ENCODE measurements at places on chromosomes 5 and 9.

- DNase-seq, result no peak
These were observed 150.9 kb downstream of the OSTF1 start for GRCh38 chr9:75239176-75239575.

GRCh38 chr5:174555726-174556125 lies 168.7 kb upstream of the MSX2 start:
- no peak for DNase-seq

GRCh38 chr5:124878583-124879342 lies 132.3 kb upstream of the ZNF608 start:
- DNase-seq, result no peak

DNA sequence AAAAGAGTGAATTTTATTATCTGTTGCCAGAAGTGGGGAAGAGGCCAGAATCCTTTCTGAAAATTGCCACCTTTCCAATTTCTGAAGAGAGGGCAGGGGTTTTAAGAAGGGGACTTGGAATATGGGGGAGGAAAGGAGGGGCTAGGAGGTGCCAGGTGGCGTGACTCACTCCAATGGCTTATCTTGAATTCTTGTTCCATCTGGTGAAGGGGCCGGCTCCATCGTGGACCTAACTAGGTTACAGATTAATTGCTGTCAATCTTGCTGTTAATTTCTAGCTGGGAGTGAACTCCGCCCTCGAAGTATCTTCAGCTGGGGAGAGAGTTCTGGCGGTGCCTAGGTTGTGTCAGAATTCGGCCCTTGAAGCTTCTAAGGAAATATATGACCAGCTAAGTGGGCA lies 138.7 kb downstream of the YTHDC2 start:
- no peak for DNase-seq

GRCh38 chr5:116153687-116154174 lies 68.9 kb downstream of the COMMD10 start:
- no peak for DNase-seq

DNA sequence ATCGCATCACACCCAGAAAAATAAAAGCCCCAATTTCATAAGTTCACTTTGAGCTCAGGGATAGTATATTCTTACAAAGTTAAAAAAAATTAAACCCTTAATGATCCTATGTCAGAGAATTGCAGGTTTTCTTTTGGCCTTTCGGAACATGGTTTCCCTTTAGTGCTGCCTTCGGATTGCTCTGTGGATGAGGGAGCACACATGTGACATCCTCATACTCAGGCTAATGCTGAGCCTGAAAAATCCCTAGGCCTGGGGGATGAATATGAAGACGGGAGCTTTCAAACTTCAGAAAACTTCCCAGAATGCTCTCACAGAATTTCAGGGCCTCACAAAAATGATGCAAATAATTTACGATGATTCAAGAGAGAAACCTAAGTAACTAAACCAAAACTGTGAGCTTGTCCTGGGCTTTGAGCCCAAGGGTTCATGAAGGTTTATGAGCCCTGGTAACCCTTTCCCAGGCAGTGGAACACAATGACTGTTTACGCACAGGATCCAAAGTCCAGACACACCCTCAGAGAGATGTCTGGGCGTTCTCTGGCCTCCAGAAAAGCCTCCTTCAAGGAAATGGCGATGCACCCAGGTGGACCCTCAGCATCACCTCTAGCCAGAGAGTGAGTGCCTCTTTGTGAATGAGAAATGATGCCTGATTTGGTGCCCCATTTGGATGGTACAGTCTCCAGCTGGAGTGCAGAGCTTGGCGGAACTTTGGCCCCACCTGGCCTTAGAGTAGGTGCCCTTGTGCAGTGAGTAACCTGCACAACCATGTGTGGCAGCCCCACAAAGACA lies 145.4 kb downstream of the ENTREP1 start:
- no peak for DNase-seq

DNA sequence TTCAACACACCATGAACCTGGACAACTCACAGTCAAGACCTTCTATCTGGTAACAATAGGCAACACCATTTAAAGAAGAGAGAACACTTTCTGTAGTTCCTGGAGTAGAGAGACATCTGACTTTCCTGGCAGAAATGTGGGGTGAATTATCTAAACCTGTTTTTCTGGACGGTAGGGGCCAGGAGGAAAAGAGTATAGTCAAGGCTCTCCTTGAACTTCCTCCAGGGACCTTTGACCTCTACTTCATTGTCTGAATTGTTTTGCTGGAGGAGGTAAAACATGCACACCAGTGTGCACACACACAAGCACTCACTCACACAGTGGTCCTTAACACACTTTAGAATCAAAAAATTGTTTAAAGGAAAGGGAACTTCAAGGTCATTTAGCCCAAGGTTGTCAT lies 13.2 kb downstream of the S100Z start:
- DNase-seq, result no peak

GRCh38 chr5:65483546-65484346 lies 2.0 kb upstream of the ADAMTS6 start:
- DNase-seq, result no peak

- DNase-seq, result no peak
These were observed 22.5 kb downstream of the AQP7 start for GRCh38 chr9:33379666-33380389.

GRCh38 chr9:69376651-69377050 lies 51.6 kb downstream of the ENTREP1 start:
- no peak for DNase-seq

DNA sequence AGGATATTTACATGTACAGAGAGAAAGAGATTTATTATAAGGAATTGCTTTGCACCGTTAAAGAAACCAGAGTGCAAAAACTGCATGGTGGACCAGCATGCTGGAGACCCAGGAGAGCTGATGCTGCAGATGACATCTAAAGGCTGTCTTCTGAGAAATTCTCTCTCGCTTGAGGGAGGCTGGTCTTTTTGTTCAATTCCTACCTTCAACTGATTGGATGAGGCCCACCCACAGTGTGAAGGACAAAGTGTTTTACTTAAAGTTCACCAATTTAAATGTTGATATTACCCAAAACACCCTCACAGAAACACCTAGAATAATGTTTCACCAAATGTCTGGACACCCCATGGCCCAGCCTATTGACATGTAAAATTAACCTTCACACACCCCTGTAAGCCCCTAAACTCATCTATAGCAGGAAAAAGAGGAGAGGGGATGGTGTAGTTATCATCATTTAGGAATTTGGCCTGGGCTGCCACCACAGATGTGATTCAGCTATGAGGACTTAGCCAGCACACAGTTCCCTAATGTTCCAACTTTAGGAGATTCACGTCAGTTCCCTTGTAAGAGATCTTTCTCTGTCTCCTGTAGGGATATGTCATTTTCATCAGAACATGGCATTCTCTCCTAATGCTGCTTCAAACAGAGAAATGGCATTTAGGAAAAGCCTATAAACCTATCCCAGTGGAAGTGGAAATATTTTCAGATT lies 358.2 kb upstream of the TLE4 start:
- no peak for DNase-seq

- no peak for DNase-seq
These were observed 10.7 kb upstream of the IRX1 start for GRCh38 chr5:3584724-3585531.

DNA sequence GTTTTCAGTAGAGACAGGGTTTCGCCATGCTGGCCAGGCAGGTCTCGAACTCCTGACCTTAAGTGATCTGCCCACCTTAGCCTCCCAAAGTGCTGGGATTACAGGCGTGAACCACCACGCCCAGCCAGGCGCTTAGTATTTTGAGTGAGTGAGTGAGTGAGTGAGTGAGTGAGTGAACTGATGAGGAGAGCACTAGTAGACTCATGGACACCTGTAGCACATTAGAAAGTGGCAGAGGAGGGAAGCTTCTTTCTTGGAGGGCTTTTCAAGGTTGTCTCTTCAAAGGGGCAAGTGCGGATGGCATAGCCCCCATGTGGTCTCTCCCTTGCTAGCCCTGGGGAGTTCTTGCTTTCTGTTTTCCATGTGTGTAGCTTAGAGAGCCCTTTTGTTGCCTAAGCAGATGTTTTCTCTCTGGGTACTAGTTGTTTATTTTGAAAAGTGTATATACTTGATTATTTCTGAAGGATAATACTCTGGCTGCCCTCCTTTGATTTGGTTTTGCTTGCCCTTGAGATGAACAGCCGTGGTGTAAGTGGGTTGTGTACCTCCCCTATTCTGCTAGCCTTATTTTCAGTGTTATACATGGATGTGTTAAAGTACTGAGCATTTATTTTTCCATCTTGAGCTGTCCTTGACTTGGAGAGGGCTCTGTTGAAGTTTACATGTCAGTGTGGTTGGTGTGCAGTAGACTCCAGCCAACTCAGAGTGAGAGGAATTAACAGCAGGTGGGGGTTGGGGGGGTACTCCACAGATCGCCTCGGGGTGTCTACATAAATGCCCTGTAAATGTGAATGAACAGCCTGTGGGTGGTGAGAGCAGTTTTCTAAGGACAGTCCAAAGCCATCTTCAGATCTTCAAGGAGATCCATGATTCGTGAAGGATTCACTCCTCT lies 35.5 kb downstream of the PRRC2B start:
- DNase-seq, result no peak

GRCh38 chr5:72817671-72818266 lies 1.3 kb downstream of the TNPO1 start:
- DNase-seq, result no peak

DNA sequence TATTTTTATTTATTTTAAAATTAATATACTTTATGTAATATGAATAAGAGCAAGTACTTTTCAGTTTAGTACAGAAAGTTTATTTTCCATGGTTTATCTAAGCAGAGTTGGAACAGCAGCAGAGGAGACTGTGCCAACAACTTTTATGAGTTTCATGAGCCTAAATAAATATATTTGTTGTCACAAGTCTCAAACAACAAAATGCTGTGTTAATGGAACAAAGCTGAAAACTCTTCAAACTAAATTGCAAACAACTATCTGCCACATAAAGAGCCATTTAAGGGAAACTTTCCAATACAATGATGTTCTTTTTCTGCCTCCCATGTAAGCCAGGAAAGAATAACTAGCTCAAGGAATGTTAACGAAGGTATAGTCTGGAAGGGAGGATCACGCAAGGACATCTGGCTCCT lies 96.1 kb downstream of the FBN2 start:
- DNase-seq, result no peak

DNA sequence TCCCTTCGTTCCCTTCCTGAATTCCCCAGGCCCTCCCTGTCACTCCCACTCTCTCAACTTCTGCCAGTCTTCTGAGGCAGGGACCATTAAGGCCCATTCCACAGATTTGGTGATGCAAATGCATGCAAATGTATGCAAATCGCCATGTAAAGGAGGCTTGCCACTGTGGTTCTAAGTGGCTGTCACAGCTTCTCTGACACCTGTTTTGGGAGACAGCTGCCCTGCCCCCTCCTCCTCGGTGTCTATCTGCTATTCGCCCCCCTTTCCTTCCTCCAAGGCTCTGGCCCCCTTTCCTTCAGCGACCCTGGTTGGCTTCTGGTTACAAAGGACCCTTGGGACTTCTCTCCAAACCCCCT lies 10.5 kb upstream of the ARAP3 start:
- no peak for DNase-seq

DNA sequence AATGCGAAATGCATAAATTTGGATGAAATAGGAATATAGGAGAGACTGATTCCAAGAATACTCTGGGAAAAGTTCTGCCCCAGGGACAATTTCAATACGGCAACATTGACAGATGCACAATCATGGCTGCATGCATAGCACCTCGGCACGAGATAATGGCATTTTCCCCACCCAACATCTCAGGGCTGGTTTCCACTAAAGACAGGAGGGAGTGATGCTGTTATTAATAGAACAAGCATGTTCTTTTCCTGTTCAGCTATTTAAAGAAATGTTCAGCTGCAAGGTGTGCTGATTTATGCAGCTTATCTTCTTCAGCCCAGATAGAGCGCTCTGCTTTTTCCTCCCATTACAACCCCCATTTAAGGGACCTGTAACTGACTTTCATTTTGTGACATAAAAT lies 740.2 kb downstream of the TLR4 start:
- DNase-seq, result no peak

DNA sequence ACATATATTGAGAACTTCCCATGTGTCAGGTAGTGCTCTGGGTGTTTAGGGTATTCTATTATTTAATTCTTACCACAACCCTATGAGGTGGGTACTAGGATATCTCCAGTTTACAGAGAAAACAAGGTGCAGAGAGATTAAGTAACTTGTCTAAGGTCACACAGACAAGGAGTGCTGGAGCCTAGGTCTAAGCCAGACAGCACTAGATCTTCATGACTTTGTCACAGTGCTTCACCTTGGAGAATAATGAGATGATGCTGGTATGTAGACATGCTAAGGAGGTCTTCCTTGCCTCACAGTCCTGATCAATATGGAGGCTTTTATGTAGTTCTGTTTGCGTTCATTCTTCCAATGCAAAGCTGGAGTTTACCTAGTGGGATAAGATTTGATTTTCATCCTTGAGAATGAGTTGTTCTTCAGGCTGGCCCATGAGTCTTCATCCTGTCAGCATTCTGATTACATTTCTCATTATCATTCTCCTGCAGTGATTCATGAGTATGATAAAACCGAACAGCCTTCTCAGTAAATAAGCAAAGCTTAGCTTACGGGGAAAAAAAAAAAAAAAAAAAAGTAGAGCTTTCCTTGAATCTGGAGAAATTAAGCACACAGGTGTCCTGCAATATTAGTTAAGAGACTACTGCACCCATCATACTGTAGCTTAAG lies 176.3 kb downstream of the C9orf152 start:
- no peak for DNase-seq

DNA sequence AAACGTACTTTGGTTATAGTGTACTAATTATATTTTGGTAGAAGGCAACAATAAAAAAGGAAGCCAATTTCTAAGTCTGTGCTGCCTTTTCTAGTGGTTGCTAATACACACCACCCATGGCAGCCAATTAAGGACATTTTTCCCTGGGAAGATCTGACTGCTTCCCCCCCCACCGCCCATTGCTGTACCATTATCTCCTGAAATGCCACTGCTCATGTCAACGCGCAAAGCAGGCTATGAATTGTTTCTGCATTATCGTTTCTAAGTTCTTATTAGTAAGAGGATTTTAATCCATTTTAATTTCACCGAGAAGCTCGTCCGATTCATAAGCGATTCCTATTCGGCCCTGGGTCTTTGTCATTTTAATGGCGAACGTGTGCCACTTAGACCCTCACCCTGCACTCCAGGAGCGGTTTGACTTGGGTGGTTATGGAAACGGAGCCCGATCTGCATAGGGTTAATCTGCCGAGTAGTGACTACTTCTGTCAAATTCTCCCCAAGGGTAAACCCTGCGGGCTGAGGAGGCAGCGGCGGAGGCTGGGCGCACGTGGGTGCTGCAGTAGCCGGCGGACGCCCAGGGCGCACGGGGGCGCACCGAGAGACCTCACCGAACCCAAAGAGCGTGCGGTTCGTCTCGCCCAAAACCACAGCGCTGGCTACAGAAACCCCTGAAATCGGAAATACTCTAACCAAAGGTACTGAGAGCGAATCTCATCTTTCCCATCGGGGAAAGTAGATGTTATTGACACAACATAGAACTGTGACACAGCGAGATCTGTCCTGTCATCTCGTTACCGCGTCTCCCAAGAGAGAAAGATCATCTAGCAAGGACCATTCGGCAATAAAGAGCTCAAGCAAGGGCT lies 55.8 kb upstream of the SHC3 start:
- DNase-seq, result peak; percentile 45

GRCh38 chr5:55081541-55081940 lies 20.9 kb upstream of the GZMA start:
- DNase-seq, result no peak

- DNase-seq, result no peak
These were observed 118.8 kb upstream of the PHYKPL start for GRCh38 chr5:178351221-178352034.

- DNase-seq, result no peak
These were observed 219.3 kb downstream of the PBX3 start for GRCh38 chr9:125966466-125966865.
